ENCODE measurements at places on chromosomes 7 and 10. TPM values are rescaled to one million over a fixed set of nuclear protein-coding genes. Genes with fewer than 3 reads are reported as not detected.

GRCh38 chr10:86972613-86973380 is 4.5 kb downstream of the ADIRF start:
- H3K4me3 ChIP-seq: no peak overlapping the region
- peaks cover 9% of the 10 kb centered on the region for H3K36me3 ChIP-seq
- H3K27ac ChIP-seq: no peak overlapping the region
- DNase-seq: no peak
- H3K4me1 ChIP-seq: peaks cover 33% of the 10 kb centered on the region

Gene CPN1
- total RNA-seq: not detected

- no peaks in the 10 kb centered on the region for H3K36me3 ChIP-seq
- H3K27me3 ChIP-seq: peaks cover 57% of the 10 kb centered on the region
- no peak for DNase-seq
- H3K4me1 ChIP-seq: no peaks in the 10 kb centered on the region
- H3K4me3 ChIP-seq: no peak overlapping the region
Observed at GRCh38 chr7:135755351-135755753, 6.7 kb upstream of the FAM180A start.

DNA sequence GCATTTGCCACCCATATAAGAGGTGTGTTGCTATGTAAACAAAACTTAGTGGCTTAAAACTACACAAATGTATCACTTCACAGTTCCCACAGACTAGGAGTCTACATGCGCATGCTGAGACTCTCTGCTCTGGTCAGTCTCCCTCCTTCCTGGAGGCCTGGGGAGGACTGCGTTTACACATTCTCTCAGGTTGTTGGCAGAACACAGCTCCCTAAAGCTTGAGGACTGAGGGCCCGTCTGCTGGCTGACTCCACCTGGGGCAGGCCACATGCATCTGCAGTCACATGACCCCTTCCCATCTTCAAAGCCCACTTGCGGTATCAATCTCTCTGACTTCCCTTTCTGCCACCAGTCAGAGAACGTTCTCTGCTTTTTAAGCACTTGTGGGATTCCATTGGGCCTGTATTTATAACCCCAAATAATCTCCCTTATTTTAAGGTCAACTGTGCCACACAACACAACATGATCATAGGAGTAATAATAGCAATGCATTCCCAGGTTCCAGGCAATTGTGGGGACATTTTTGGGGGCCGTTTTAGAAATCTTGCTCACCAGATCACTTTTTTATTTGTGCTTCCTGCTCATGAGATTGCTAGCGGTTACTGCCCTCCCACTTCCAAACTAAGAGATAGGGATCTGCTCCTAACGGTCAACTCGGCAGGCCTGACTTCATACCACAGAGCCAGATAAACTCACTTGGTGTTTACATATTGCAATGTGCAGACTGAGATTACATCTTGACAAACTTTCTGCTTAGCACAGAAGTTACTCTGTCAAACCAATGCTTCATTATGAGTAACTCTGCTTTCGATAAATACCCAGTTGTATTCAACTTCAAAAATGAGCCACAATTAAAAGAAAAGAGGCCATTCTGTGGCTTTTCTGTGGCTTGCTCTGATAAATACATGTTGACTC is 96.3 kb downstream of the ALOX5 start:
- no peak overlapping the region for H3K27ac ChIP-seq
- H3K4me3 ChIP-seq: no peak overlapping the region

- peaks cover 15% of the 10 kb centered on the region for H3K36me3 ChIP-seq
- DNase-seq: no peak
- no peaks in the 10 kb centered on the region for H3K27me3 ChIP-seq
- H3K27ac ChIP-seq: no peak overlapping the region
- H3K4me3 ChIP-seq: no peak overlapping the region
Observed at GRCh38 chr10:35427543-35427942, 91.2 kb downstream of the CCNY start.

- peaks cover 59% of the 10 kb centered on the region for H3K4me1 ChIP-seq
- no peaks in the 10 kb centered on the region for H3K36me3 ChIP-seq
- peak overlapping the region; percentile 86 for H3K27ac ChIP-seq
- peak overlapping the region; percentile 4 for H3K4me3 ChIP-seq
- DNase-seq: no peak
Observed at GRCh38 chr7:17184805-17185689, 113.4 kb upstream of the AHR start.

DNA sequence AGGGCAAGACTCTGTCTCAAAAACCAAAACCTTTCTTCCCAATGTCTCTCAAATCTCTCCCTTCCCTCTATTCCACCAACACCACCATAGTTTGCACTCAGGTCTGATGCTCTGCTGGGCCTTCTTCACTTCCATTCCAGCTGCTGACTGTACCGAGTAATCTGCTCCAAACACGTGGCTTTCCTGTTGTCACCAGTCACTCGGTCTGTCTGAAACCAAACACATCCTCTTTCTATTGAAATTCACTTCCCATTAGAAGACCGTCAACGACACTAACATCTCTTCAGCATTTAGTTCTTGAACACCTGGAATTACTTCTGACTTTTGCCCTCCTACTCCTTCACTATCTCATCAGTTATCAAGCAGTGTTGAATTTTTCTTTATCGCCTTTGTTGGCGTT is 4.7 kb upstream of the NRF1 start:
- H3K27me3 ChIP-seq: no peaks in the 10 kb centered on the region
- DNase-seq: no peak
- no peak overlapping the region for H3K27ac ChIP-seq
- H3K4me3 ChIP-seq: no peak overlapping the region

Gene TUBGCP2
- total RNA-seq: 41.0 TPM

Gene ZNF138
- total RNA-seq: 6.5 TPM

Measured in Calu3 (cell line).